ENCODE measurements at places on chromosomes 1 and 21.

GRCh38 chr1:204567071-204567470 is 50.9 kb downstream of the MDM4 start:
- no peak for DNase-seq

DNA sequence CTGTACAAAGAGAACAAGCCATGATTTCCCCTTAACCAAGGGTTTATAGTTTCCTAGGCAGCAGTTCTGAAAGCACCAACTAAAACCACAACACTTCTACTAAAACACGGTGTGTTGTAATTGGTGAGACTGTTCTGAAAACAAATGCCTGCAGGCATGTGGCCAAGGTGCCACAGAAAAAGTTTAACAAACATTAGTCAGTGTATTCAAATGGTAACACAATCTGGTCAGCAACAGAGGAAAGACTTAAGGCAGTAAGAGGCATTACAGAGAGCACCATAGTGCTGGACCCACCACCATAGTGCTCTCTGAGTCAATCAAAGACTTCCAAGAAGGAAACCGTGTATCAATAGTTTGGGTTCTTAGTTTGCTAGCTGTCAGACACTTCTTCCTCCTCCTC is 16.7 kb downstream of the SNIP1 start:
- peak; percentile 65 for DNase-seq

DNA sequence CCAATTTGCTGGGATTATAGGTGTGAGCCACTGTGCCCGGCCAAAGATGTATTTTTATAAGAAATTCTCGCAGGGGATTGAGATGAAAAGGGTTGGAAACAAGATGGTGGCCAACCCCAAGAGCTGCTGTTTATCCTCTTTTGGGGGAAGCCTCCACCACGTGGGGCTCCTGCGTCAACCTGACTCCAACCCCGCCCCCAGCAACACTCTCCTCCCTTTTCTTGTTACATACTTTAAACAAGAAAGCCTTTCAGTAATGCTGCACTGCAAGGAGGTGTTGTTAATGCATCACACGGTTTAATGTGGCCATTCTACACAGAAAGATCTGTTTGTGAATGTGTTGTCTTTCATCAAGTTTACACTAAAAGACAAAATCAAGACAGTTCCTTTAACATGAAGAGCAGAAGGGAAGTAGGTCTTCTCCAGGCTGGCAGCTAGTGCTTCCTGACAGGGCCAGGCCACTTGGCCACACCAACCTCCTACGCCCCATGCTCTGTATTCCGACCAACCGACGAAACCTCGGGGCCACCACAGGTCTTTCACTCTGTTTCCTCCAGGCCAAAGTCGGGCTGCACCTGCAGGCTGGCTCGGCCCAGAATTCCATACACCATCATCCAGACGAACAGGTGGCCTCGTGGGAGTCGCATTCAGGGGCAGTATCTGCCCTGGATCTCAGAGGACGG is 25.9 kb downstream of the C2CD2 start:
- no peak for DNase-seq

DNA sequence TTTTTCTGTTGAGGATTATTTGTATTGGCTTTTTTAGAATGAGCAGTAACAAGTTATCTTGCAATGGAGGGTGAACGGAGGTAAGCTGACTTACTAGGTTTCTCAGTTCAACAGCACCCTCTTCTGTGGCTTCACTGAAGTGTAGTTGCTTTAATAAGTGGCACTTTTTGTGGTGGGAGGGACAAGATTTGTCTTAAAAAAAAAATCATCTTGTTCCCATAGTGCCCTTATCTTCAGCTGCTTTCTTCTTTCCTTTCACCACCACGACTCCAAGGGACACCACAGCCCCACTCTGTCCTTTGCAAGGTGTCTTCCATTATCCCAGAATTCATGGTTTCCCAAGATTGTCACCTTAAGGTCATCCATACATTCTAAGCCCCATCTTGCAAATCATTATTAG is 92.9 kb downstream of the PIGK start:
- peak; percentile 52 for DNase-seq

- DNase-seq, result peak; percentile 82
Measured at GRCh38 chr1:228902781-228903433, 167.6 kb downstream of the RHOU start.

DNA sequence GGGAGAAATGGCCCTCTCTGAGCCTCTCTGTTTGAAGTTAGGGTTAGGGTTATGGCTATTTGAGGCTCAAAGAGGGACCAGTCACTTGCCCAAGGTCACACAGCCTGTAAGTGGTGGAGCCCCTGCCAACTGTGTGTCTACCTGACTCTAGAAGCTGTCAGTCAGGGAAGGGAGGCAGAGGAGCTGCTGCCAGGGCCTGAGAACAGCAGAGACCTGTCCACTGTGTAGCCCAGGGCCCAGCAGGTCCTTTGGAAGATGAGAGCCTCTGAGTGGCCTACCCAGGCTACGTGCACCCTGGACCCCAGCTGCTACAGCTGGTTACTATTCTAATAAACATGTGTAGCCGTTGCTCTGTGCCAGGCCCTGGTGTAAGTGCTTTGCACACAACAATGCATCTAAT is 15.1 kb upstream of the EDN2 start:
- DNase-seq, result no peak

DNA sequence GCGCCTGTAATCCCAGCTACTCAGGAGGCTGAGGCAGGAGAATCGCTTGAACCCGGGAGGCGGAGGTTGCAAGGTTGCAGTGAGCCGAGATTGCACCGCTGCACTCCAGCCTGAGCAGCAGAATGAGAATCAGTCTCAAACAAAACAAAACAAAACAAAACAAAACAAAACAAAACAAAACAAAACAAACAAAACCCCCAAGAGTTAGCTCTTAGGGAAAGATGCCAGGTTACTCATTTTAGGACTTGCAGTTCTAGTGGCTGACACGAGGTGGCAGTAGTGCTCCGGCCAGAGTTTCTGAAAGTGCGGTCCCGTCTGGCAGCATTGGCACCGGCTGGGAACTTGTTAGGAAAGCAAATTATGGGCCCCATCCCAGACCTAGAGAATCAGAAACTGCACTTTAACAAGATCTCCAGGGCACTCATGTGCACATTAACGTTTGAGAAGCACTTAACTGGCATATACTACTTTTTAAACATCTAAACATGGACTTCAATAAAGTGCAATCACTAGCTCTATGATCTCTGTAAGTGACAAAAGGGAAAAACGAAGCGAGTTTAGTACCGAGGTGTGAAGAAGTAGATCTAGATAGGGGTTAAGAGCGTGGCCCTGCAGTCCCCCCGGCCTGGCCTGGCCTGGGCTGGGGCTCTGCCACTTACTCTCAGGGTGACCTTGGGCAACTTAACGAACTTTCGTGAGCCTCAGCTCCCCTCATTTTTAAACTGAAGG is 41.9 kb upstream of the TNFRSF1B start:
- DNase-seq, result peak; percentile 7

GRCh38 chr1:241464985-241465384 is 54.6 kb downstream of the FH start:
- DNase-seq, result no peak

DNA sequence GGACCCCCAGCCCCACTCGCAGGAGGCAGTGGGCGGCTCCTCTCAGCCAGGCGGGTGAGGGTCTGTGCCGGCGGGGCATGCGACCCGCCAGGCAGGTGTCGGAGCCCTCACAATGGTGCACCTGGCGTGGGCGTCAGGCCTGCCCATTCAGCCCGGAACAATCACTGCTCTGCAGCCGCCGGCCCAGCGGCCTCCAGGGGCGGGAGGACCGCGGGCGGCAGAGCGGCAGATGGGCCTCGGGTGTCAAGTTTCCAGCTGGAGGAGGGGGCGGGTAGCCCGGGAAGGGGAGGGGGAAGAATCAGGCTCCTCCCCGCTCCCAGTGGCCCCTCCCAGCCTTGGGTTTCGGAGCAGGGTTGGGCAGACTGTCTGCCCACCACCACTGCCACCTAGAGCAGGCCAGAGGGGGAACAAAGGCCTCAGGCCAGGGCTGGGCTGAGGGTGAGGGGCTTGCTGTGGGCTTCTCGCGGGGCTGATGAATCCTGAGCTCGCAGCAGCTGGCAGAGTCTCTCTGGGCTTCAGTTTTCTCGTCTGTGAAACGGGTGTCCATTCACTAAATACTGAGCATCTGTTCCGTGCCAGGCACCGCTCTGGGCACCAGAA is 39.5 kb upstream of the CASZ1 start:
- DNase-seq, result no peak

DNA sequence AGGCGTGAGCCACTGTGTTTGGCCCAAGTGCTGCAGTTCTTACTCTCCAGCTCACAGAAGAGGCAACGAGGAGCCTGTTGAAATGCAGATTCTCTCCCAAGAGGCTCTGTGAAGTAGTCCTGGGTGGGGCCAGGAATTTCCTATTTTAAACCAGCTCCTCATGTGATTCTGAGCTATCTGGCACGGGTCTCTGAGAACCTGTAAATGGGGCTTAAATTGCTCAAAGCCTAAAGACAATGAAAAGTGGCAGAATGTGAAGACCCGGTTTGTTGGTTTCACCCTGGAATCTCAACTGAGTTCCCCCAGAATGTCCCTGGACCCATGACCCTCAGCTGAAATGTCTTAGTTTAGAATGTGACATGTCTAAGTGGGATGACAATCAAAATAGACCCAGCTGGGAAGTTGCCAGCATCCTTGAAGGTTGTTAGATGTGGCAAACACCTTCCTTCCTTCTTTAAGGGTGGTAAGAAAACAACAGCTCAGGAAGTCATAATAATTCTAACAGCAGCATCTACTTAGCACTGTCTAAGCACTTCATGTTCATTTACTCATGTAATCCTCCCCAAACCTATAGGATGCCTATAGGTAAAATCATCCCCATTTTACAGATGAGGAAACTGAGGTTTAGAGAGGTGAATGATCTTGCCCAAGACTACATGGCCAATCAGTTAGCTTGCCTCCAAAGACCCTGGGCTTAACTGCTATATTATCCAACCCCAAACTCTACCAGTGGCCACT is 20.9 kb upstream of the ATP5PO start:
- no peak for DNase-seq

DNA sequence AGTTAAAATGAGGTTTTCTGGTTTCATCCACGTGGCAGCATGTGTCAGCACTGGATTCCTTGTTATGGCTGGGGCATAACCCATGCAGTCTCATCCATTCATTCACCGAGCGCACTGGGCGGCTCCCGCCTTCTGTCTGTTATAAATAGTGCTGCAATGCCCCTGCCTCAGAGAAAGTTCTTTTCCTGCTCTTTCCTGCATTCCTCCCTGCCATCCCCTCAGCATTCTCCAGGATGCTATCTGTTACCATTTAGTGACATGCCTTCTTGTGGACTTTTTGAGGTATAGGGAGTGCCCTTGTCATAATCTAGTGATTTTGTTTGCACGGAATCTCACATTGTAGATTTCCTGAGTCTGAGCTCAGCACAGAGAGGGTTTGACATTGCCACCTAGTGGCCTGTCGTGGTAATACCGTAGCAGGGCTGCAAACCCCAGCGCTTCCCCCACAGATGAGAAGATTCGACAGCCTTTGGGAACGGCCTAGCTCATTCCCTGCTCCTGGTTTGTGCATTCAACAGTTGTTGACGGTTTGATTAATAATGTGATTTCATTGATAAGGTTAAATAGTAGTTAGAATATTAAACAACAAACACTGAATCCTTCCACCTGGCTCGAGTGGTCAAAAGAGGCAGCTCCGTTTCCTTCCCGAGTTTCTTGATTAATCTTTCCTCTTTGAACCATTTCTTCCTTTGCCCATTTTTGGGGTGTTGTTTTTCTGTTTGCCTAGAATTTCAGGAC is 46.3 kb downstream of the UMODL1 start:
- peak; percentile 69 for DNase-seq

GRCh38 chr1:190416239-190416638 is 61.4 kb downstream of the BRINP3 start:
- no peak for DNase-seq

DNA sequence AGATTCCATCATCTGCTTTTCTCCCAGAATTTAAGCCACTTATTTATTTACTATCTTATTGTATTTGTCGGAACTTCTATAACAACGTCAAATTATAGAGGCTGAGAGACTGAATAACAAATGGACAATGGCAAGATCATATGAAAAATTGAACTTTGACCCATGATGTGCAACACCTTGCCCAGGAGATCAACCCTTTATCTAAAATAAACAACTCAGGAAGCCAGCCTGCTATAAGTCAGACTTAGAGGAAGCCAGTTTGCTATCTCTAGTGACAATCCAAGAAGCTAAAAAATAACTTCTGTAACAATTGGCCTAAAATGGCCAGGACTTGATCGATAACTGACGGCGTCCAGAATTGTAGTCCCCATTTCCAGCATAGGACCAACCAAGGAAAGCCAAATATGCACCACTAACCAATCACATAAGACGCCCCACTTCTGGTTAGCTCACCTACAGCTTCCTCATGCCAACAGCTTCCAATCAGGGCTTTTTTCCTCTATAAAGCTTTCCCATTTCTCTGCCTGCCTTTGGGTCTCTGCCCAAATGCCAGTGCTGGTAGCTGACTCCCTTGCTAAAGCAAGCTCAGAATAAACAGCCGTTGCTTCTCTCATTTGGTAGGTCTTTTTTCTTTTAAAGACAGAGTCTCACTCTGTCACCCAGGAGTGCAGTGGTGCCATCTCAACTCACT is 28.5 kb downstream of the ANP32E start:
- no peak for DNase-seq

GRCh38 chr1:4267381-4268261 is 367.5 kb upstream of the C1orf174 start:
- no peak for DNase-seq

DNA sequence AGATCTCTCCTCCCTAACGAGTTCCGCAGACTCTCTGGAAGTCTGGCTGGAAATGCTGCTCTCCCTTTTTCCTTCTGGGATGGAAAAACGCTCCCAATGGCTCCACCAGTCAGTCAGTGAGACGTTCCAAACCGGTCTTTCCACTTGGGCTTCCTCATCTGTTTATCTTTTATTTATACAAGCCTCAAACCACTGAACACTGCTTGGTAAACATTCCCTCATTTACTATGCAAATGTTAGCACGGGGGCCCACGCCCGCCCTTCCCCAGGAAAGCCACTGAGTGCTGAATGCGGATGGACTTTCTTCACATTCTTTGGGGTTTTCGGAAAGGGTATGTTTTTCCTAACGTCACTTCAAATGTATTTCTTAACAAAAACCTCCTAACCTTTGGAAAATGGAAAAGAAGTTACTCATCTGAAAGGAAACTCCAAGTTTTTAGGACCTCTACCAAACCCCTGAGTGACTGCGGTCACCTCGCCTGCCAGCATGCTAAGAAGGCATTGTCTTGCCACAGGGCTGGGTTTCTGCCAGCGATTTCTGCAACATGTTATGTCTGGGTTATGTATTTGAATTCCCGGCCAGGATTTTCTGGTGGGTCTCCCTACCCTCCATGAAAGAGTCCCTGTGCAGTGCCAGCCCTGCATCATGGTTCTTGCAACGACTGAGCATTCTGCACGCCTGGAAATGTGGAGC is 14.0 kb upstream of the UMODL1 start:
- DNase-seq, result peak; percentile 64

DNA sequence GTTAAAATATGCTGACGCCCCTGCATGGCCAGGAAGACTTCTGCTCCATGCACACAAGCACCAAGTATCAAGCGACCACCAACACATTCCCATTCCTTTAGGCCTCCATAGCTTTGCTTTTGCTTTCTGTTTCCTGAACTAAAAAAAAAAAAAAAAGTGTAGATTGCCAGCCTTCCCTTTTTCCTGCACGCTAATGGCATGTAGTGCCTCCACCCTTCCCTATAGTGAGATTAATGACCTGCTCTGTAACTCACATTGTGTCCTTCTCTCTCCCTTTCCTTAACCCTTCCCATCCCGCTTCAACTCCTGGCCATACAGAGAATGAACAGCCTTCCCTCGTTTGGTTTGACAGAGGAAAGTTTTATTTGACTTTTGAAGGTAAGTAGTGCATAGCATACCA is 57.1 kb upstream of the DYNLT5 start:
- DNase-seq, result no peak

GRCh38 chr21:33947451-33948095 is 32.0 kb upstream of the ATP5PO start:
- DNase-seq, result peak; percentile 97

GRCh38 chr1:31073044-31073443 is 7.5 kb upstream of the PUM1 start:
- no peak for DNase-seq

All from foreskin keratinocyte (primary cell).